Activated CD4-positive, alpha-beta memory T cell treated with anti-CD3 and anti-CD28 coated beads for 36 hours (primary cell): ENCODE measurements at places on chromosomes 1 and 21.

DNA sequence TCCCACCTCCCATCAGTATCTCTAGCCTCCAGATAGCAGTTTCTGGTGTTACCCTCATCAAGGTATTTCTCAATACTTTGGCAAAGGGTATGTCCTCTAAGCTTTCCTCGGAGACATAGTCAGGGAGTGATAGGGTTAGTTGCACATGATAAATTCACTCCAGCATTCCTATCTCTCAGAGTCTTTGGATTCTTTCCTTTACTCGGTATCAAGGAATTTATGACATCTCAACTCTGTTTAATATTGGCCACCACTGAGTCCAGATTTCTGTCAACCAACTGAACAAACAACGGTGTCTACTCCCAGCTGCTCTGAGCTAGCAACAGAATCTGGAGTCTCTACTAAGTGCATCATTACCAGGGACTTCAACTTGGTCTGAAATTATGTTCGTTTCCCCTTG is 233.4 kb downstream of the TM2D1 start:
- no peak for DNase-seq

DNA sequence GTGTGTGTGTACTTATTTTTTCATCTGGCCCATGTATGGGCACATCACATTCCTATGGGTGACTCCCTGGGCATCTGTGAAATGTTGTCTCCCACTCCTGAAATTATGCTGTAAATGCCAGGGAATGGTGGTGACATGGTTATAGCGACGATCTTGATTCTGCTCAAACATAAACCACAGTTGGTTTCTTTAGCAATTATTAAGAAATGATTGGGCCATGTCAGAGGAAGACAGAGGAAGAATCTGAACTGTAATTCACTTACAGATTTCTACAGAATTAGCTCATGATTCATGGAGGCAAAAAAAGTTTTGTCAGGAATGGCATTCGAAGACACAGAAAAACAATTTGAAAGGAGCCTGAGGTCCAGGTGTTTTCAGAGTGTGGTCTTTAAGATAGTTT is 25.8 kb upstream of the KCNE1 start:
- no peak for DNase-seq

- DNase-seq = no peak
These were observed 39.1 kb upstream of the ANGPTL1 start for GRCh38 chr1:178910023-178910422.

- DNase-seq = peak; percentile 27
These were observed 251.2 kb downstream of the RRAGC start for GRCh38 chr1:38608202-38608864.

DNA sequence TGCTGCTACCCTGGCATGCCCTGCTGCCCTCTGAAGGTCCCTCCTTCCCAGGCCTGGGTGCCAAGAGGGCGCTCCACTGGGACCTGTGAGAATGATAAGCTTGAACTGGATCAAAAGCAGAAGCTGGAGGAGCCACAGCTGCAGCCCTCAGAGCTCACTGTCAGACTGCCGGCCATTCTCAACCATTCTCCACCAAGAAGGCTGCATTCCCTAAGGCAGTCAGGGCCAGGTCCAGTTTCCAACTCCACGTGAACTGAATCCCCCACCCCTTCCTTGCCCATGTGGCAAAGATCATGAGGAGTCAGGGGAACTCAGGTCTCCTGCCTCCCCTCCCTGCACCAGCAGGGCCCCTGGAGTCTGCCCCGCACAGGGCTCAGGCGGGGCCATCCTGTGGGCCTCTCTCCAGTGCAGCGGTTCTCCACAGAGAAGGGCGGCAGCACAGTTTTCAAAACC is 19.5 kb downstream of the SLC1A7 start:
- no peak for DNase-seq

DNA sequence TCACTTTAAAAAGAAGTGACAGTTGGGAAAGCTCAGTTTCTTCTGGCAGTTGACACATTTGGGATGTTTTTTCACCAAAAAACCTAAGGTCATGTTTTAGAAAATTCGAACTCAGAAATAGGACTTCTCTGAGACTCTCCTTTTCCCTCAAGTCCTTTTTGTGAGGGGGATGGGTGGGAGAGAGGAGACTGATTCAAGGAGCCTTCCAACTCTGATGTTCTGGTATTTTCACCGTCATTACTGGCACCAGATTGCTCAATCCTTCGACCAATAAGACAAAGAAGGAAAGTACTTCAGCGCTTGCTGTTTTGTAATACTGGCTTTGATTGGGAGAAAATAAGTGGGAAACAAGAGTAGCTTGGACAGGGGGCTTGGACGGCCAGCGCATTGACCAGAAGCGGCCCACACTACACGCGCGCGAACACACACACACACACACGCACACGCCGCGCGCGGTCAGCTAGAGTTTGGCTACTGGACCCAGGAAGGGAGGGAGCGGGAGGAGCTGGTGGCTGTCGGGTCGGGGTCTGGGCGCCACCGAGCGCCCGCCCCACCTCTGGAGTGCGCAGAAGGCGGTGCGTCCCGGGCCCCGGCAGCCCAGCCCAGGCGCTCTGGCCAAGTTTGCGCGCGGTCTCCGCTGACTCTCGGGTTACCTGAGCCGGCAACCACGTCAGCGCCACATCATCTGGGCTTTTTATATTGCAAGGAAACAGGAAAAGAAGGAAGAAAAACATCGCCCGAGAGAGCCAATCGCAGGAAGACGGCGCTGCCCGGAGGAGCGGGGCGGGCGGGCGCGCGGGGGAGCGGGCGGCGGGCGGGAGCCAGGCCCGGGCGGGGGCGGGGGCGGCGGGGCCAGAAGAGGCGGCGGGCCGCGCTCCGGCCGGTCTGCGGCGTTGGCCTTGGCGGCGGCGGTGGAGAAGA is at the start of gene KCNK1:
TSS of gene KCNK1 (plus strand) at position 855 of the 921 bp plus-strand sequence. CDS start at position 921, 66 bp downstream.
- peak; percentile 50 for DNase-seq

GRCh38 chr1:205998457-205999241 is 4.5 kb downstream of the RAB7B start:
- DNase-seq = peak; percentile 3
